Smooth muscle cell of trachea (primary cell): ENCODE measurements at places on chromosomes 5 and 9. TPM values are rescaled to one million over a fixed set of nuclear protein-coding genes. Genes with fewer than 3 reads are reported as not detected.

The GPR150 gene
- 0.29 and 0.66 TPM in 2 replicates for total RNA-seq

The AQP3 gene
- 2.6 and 21.2 TPM in 2 replicates for total RNA-seq

The CDC25C gene
- 0.66 and 13.7 TPM in 2 replicates for total RNA-seq

The CTXN3 gene
- not detected in 2 replicates for total RNA-seq

The NREP gene
- total RNA-seq = 28.8 and 55.0 TPM in 2 replicates

The C9orf50 gene
- total RNA-seq = 0.17 and 0.44 TPM in 2 replicates

The PCDHGA1 gene
- total RNA-seq = 1.3 and 2.3 TPM in 2 replicates
